Fibroblast of villous mesenchyme (primary cell): ENCODE measurements at places on chromosomes 16 and 17. TPM values are rescaled to one million over a fixed set of nuclear protein-coding genes. Genes with fewer than 3 reads are reported as not detected.
A peak's percentile ranks its signal among the peaks of the same experiment; 100 is the strongest.

DNA sequence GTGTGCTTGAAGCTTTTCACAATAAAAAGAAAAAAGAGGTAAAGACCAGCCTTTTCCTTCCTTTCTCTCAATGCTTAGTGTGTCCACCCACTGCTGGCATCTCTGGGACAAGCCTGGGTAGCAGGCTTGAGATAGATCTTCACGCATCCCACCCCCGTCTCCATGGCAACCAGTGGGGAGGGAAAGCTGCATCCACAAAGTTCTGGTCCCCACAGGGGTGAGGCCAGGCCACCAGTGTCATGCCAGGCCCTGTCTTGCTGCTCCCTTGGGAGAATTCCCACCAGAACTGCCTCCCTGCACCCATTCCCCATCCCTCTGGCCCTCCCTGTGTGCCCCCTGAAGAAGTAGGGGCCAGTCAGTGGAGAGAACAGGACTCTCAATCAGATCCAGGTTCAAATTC lies 259.9 kb downstream of the MRTFB start:
- no peak for DNase-seq

GRCh38 chr17:73710095-73710592 lies 65.9 kb upstream of the SDK2 start:
- peak; percentile 36 for DNase-seq

ZG16 gene
- not detected in 2 replicates for total RNA-seq

DNA sequence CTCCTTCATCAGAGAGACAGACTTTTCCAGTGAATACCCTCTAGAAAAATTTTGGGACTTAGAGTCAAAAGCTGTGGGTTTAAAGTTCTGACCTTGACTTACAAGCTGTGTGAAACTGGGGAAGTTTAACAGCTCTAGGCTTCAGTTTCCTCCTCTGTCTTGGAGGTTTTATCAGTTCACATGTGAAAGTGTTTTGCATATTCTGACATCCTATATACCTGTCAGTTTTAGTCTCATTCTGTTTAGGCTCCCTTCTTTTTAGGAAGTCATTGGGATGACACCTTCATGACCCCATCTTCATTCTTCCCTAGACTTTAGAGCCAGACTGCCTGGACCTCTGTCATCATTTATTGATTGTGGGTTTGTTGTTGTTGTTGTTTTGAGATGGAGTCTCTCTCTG lies 44.4 kb downstream of the YPEL2 start:
- no peak for DNase-seq

- DNase-seq = no peak
Observed at GRCh38 chr17:16086957-16087356, 87.3 kb downstream of the TTC19 start.

DNA sequence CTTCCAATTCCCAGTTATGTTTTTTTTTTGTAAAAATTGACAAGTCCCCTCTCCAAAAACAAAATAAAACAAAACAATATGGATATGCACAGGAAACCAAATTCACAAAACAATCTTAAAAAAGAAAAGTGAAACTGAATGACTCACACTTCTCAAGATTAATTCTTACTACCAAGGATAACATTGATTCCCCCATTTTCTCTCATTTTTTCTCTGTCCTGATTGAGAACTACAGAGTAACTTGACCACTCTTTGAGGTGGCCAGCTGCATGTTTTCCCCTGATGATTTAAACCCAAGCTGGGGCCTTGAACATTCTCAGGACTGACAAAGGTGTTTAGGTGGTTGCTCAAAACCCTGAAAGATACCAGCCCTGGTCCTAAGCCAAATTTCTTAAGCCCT lies 149.0 kb downstream of the AHSP start:
- no peak for DNase-seq

RAB40C gene
- 9.9 and 10.6 TPM in 2 replicates for total RNA-seq
